NCI-H345 (cell line): ENCODE measurements at places on chromosomes 3 and 15.

DNA sequence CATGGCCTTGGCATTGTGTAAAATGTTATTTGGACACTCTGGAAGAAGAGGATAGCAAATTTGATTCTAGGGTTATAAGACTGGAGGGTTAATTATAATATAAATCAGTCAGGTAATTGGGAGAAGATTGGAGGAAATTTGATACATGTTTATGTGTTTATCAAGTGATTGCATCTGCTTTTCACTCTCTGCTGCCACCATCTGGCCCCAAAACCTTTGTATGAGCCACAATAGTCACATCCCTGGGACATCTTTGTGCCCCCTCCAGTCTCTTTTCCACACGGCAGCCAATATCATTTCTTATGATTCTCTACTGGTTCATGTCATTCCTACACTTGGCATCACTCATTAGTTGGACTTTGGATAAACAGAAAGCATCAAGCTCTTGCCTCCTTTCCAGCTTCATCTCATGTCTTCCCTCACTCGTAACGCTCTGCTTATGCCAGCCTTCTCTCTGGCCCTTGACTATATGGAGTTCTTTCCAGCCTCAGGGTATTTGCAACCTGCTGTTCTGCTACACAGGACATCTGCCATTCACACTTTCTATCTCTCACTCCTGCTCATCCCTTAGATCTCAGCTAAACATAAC, 602.3 kb upstream of the SUCLG2 start:
- DNase-seq = no peak

DNA sequence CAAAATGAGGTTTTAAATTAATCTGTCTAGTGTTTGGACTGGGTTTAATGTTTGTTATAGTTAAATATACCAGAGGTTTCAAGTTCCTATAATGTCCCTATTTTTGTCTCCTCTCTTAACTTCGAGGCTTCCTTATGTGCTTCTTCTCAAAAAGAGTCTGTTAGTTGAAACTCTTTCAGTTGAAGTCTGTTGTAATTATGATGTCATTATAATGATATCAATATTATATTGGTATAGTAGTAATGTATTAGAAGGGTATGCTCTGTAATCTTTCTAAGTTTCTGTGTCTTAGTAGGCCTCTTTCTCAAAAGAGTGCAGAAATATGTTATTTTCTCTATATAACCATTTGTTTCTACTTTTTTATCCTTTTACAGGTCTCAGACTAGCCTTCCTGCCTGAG, 1148.0 kb downstream of the NSUN3 start:
- no peak for DNase-seq

DNA sequence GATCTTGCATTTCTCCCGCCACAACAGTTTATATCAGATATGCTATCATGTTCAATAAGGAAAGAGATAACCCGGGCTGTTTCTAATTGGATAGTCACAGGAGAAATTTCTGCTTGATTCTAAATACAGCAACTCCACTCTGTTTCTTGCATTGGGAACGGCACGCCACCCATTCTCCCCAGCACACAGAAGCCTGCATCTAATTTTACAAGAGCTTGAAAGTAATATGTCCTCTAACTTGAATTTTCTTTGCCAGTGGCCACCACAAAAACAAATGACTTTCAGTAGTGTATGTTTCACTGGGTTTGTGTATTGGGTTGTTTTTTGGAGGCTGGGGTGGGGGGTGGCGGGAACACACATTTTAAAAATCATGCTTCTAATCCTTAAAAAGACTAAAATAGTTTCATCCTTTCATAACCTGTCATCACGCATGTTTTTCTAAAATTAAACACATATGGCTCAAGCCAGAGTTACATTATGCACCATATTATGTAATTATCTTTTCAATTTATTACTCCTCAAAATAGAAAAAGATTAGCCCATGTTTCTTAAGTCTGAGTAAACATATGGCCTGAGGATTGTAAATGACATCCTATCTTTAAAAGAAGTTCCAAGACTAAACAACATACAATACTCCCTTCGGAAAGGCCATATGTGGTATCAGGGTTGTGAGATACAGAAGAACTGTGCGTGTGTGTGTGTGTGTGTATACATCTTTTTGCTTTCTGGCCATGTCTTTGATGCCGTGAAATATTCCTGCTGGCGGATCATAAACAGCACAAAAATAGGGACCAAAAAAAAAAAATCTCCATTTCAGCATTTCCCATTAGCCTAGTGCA, 176.3 kb downstream of the FOXP1 start:
- DNase-seq = no peak

GRCh38 chr3:188948281-188948996, 223.3 kb upstream of the TPRG1 start:
- DNase-seq = no peak

GRCh38 chr15:77624868-77625267, 7.8 kb downstream of the LINGO1 start:
- peak; percentile 4 for DNase-seq

DNA sequence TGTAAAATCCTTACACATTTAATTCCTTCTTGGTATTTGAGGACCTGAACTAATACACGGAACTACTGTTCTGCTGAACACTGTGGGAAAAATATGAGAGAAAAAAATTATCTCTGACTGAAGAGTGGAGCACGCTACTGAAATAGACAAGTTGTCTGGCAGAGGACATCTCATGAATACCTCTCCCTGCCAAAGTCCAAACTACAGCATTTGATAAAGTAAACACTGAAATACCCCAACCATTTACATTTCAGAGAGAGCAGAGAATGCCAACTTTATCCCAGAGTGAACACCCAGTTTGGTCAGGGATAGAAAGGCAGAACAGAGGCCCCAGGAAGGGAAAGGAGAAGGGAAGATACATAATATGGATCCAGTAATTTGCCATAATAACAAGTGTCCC, 920.7 kb downstream of the SQOR start:
- no peak for DNase-seq

DNA sequence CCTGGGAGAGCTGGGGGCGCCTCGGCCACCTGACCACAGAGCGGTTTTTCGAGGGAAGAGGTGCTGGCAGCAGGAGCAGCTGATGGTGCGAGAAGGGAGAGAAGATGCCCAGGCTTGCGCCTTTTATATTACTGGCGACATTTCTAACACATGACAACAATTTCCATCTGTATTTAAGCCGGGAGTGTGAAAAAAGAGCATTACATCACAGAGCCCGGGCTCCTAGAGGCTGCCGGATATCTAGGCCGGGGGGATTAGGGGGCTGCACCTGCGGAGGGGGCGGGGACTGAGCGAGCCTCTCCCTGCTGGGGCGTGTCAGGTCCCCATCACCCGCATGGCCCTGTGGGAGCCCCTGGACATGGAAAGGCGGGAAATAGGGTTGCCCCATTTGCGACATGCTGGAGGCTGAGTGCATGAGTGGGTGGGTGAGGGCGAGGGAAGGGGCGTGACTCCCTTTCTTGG, 440.7 kb downstream of the MAGI1 start:
- no peak for DNase-seq
